Activated CD4-positive, alpha-beta T cell treated with anti-CD3 and anti-CD28 coated beads, Interleukin-2, amount 50 U/mL, for 48 hours (primary cell): ENCODE measurements at places on chromosomes 3 and 15.

GRCh38 chr15:81660976-81661375 is 287.0 kb upstream of the TMC3 start:
- DNase-seq: no peak

- no peak for DNase-seq
Observed at GRCh38 chr3:58164199-58164879, 46.4 kb downstream of the DNASE1L3 start.

- DNase-seq: no peak
Observed at GRCh38 chr3:188742755-188743550, 428.8 kb upstream of the TPRG1 start.

DNA sequence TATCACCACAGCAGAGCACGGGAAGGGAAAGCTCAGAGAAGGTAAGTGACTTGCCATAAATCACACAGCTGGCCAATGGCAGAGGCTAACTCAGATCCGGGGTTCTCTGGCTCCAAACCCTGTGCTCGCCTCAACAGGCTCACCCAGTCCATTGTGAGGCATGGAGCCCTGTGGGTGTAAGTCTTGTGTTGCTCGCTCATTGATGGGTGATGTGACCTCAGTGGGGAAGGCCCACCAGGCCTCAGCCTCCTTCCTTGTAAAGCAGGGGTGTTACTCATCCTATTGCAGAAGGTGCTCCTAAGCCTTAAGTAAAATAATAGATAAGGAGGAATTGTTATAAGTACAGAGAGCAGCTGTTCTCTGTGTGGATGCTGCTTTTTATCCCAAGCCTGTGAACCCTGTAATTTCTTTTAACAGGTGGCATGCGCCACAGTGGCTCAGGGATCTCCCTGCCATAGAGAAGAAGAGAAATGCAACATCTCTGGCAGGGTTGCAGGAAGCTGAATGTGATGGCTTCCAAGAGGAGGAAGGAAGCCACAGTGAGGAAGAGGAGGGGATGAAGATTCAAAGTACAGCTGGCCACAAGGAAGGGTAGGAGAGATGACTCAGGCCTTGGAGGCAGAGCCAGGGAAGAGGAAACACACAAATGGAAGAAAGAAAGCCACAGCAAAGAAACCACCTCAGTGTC is 30.9 kb upstream of the SPSB4 start:
- no peak for DNase-seq

DNA sequence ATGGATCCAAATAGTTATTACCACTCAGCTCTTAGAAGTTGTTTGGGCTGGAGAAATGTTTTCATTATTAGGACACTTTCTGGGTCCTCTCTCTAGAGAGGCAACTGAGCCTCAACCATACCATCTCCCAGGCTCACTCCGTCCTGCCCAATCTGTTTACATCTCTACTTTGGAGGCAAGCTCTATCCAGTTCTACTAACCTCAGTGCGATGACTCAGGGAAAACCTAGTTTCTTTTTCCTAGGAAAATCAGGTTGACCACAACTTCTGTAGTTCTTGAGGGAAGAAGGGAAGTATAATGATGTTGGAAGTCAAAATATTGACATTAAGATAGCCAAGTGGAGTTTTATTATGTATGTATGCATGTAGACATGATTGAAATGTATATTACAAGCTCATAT is 40.4 kb downstream of the LPP start:
- DNase-seq: no peak

DNA sequence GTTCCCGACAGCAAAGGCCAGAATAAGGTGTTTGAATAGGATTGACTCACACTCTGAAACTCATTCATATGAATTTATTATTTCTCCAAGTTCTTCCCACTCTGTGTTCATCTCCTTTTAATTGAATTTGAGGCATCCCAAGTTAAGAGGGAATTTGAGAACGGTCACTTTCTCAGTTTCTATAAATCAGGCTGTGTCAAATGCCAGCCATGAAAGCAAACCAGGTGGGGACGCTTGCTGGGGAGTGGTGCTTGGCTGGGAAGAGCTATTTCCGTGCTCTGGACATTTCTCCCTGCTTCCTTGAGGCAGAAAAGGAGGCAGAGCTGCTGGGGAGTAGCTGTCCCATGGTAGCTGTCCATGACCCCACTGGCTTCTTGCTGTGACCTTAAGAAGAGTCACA is 116.6 kb downstream of the FBN1 start:
- DNase-seq: no peak

DNA sequence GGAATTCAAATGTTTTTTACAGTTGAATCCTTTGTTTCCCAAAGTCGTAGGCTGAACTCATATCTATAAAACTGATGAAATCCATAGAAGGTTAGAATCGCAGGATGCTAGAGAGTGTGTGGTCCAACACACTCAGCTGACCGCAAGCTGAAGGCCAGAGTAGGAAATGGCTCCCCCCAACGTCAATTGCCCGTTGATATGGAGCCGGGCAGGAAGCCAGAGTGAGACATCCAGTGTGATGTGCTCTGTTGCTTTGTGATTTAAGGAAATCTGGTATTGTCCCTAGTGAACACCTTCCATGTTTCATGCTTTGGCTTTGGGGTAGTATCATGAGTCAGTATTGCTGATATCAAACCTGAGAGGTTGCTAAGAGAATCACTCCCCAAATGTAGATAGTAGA is 5.8 kb upstream of the MEX3B start:
- no peak for DNase-seq

DNA sequence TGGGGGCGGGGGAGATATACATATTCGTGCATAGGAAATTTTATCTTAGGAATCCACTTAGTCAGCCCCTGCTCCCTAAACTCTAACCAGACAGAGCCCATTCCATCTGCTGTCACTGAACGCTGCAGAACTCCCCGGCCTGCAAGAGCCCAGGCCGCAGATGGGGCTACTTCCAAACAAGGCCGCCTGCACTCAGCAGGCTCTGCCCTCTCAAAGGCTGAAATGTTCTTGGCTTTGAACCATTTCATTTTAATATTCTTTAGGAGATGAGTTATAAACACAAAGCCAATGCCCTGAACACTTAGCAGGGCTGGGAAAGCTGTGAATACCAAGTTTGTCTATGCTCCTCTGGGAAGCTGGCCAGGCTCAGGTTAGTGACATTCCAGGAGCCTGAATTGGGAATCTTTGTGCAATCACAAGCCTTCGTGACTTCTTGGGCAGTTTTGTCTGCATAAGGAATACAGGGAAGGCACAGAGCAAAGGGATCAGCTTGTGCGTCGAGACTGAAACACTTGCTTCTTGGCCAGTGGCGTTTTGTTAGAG is 65.0 kb downstream of the SYNM start:
- no peak for DNase-seq

DNA sequence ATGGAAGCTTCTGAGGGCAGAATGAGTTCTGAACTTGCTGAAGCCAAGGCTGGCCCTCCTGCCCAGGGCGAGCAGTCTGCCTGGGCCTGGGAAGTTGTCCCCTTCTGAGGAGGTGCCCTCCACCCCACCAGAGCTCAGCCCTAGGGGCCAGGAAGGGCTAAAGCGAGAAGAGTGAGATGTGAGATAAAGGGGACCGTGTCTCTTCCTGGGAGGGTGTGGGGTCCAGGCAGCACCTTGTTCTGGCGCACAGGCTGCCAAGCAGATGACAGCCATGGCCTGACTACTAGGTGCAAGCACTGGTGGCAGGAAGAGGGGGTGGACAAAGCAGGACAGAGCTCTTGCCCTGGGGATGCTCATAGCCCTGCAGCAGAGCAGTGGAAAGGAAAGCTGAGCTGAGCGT is 3.7 kb downstream of the PAK6 start:
- no peak for DNase-seq

GRCh38 chr3:108500728-108501127 is 9.7 kb downstream of the MYH15 start:
- no peak for DNase-seq

- no peak for DNase-seq
Observed at GRCh38 chr3:193594946-193595689, 2.1 kb downstream of the OPA1 start.

GRCh38 chr3:39128951-39129350 is 21.5 kb downstream of the TTC21A start:
- no peak for DNase-seq

GRCh38 chr3:73503781-73504180 is 121.0 kb downstream of the PDZRN3 start:
- no peak for DNase-seq

DNA sequence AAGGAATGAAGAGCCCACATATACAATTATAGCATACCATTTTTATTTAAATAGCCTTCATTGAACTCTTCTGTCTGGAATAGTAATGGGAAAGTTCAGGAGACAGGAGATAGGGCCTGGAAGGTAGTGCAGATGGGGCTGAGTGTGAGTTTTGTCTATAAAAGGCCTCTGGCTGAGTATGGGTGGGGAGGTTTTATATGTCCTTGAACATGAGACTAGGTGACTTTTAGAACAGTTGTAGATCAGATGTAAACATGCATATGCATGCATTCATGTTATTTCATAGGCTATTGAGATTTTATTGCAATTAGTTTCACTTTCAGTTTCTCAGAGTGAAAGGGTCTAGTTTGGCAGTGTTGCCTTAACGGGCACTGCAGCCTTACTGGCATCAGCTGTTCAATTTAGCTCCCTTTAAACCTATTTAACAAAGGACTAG is 27.1 kb downstream of the CGGBP1 start:
- DNase-seq: no peak

DNA sequence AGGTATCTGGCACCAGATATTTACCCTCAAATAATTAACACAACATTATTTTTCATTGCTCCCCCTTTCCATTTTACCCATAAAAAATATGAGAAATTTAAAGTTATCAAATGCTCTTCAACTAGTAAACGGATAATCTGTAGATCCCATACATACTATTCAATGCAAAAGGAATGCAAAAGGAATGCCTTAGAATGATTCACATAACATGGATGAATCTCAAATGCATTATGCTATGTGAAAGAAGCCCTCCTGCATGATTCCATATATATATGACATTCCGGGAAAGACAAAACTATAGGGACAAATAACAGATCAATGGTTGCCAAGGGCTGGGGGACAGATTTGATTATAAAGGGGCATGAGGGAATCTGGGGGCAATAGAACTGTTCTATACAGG is 195.7 kb downstream of the STT3B start:
- no peak for DNase-seq

DNA sequence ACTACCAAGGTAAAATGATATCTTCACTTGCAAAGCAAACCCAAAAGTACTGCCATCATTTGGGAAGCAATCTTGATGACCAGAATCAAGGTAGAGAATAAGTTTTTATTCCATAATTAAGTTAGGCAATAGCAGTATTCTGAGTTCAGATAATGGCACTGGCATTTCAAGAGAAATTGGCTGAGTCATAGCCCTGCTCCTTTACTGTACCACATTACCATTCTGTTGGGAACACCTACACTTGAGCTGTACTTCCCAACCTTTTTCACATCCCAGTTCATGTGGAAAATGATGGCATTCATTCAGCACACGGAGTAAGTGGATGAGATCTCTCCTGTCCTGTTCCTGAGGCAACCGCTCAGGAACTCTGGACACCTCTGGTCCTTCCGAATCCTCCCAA is 311.6 kb upstream of the TPRG1 start:
- DNase-seq: no peak

- no peak for DNase-seq
Observed at GRCh38 chr15:70815604-70816003, 38.4 kb downstream of the LARP6 start.

GRCh38 chr15:88028024-88028423 is 228.5 kb downstream of the NTRK3 start:
- no peak for DNase-seq

- peak; percentile 80 for DNase-seq
Observed at GRCh38 chr15:76973362-76973743, 21.6 kb upstream of the PSTPIP1 start.
